ENCODE measurements at places on chromosomes 6 and 20.

DNA sequence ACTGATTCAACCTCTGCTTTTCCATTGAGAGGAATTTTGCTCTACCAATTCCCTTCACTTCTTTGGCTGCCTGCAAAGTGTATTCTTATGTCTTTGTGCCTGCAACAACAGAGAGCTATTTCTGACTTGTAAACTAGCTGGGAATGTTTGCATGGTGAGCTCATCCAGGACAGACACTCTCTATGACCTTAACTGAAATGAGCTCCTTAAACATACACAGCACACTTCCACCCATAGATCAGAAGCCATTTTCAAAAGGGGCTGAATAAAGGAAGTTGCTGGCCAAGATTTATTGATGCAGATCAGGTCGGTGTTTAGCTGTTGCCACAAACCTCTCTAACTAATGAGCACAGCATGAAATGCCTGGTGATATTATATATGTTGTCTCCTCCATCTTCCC is 377.7 kb downstream of the BTBD9 start:
- DNase-seq = no peak

DNA sequence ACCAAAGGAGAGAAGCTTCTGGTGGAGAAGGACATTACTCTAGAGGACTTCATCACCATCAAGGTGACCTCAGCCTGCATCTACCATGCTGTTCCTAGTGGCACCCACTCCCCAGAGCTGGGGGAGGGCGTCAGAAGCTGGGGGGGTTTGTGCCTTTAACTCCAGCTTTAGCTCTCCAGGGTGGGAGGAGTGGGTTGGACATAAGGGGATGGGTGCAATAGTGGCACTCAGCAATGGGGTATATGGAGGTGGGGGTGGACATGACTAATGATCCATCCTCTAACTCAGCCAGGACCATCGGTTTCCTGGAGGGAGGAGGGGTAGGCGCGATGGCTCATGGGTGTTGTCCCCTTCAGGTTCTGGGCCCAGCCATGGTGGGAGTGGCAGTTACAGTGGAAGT is 40.1 kb downstream of the SNRPB start:
- no peak for DNase-seq

DNA sequence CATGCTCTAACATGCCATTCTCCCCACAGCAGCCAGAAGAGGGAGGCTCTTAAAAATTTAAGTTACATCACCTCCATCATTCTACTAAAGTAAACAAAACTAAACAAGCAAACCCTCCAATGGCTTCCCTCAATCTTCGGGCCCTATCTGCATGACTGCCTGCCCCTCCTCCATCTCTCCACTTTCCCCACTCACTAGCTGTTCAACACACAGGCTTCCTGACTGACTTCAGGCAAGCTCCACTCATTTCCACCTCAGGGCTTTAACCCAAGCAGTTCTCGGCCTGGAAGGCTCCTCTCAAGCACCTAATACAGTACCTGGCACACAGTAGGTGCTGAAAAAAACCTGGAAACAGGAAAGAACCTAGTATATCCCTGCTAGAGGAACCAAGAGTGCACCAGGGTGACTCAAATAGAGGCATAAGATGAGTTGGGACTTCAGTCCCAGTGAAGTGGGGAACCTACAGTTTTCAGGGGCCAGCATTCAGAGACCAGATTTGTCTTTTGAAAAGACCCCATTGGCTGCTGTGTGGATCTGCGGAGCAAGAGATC is 2.8 kb downstream of the AHCY start:
- no peak for DNase-seq

- no peak for DNase-seq
Measured at GRCh38 chr20:62367136-62367632, at the start of gene LAMA5. TSS of gene LAMA5 (minus strand) at chr20:62367312. CDS start at chr20:62367245, 67 bp downstream.

DNA sequence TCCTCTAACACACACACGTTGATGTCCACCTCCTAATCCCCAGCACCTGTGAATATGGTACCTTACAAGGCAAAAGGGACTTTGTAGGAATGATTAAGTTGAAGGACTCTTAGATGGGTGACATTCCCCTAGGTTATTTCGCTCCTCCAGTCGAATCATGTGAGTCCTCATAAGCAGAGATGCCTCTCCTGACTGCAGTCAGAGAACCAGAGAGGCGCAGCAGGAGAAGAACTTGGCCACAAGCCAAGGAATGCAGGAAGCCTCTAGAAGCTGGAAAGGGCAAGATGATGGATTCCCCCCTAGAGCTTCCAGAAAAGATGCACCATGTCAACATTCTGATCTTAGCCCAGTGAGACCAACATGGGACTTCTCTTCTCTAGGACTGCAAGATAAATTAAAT is 133.1 kb upstream of the PTPRT start:
- no peak for DNase-seq

- DNase-seq = no peak
Measured at GRCh38 chr6:62146954-62147853, 138.8 kb downstream of the KHDRBS2 start.

- DNase-seq = no peak
Measured at GRCh38 chr6:12584631-12585405, 131.7 kb upstream of the PHACTR1 start.
